Forelimb muscle (tissue), 1 donor: ENCODE measurements at places on chromosomes 2 and 18.

DNA sequence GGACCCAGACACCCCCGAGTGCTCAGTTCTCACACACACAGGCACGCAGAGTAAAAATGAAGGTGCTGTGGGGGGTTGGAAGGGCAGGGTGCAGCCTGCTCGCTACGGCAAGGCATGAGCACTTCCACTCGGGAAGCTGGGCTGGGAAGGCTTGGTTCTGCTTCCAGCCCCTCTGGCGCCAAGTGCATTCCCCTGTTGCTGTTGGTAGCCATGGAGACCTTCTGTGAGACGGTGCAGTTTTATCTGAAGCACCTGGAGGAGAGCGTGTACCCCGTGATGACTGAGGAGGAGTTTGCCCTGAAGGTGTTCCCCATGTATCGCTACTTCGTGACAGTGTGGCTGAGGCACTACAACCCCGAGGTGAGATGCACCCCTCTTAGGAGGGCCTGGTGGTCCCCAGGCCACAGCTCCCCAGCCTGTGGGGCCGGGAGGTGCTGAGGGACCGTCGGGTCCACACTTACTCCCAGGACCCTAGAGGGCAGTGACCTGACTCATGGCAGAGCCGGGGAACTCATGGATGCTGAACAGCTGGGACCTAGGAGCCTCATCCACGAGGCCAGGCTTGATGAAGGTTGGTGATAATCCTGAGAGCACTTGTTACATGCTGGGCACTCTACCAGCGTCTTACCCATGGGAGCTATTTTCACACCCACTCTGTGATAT is 15.5 kb downstream of the MROH2A start:
- DNase-seq, result no peak

DNA sequence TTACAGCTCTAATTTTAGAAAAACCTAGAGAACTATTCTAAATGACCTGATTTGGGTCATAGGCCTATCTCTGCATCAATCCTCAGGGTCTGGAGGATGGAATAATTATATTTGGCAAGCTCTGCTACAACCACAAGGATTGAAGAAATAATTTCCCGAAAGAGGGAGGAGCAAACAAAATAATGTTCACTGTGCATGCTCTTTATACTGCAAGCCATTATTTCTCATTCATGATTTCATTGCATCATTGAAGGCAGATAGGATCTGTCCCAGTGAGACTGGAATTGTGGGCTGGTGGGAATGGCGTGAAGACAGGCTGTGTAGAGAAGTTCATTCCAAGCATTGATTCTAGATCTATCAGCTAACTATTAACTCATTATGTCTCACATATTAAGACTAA is 12.7 kb upstream of the MAPRE2 start:
- no peak for DNase-seq

GRCh38 chr2:217573571-217573970 is 429.2 kb downstream of the TNS1 start:
- DNase-seq, result no peak

GRCh38 chr2:168526641-168527040 is 70.6 kb downstream of the CERS6 start:
- no peak for DNase-seq

GRCh38 chr2:4981802-4982409 is 710.3 kb upstream of the SOX11 start:
- no peak for DNase-seq

GRCh38 chr2:74511104-74511989 is 2.9 kb upstream of the TLX2 start:
- DNase-seq, result no peak

DNA sequence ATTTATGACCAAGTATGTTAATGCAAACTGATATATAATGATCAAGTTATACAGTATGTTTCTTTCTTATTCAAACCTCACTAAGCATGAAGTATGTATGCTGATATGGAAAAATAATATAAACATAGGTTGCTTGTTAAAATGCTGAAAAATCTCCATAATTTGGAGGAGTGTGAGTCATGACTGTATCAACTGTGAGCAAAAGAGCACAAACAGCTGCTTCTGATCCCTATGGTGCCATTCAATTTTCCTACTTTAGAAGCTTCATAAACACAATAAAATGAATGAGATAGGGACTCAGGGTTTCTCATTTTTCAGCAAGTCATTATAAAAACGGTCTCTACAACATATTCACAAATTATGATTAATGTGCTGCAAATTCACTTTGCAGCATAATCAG is 129.9 kb upstream of the TFPI start:
- DNase-seq, result peak; percentile 31

GRCh38 chr18:39186008-39186407 is 1620.4 kb upstream of the CELF4 start:
- no peak for DNase-seq
